Dermis microvascular lymphatic vessel endothelial cell (primary cell): ENCODE measurements at places on chromosomes 7 and 10.

DNA sequence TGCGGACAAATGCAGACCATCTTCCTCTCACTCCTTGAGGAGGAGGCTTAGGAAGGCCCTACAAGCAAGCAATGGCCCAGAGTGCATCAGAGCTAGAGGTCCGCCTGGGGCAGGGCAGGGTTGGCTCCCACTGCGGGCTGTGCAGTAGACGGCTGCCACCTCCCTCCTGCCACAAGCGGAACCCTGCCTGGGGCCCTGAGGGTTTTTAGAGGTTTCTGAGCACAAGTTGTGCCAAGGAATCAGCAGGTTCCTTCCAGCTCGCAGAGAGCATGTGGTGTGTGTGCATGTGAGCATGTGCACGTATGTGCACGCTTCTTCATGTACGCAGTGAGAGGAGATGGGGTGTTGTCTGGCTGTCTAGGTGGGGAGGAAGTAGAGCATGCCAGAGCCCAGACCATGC lies 25.9 kb upstream of the SMARCD3 start:
- DNase-seq: no peak

GRCh38 chr10:95363303-95363912 lies 72.6 kb upstream of the PDLIM1 start:
- DNase-seq: peak; percentile 74

DNA sequence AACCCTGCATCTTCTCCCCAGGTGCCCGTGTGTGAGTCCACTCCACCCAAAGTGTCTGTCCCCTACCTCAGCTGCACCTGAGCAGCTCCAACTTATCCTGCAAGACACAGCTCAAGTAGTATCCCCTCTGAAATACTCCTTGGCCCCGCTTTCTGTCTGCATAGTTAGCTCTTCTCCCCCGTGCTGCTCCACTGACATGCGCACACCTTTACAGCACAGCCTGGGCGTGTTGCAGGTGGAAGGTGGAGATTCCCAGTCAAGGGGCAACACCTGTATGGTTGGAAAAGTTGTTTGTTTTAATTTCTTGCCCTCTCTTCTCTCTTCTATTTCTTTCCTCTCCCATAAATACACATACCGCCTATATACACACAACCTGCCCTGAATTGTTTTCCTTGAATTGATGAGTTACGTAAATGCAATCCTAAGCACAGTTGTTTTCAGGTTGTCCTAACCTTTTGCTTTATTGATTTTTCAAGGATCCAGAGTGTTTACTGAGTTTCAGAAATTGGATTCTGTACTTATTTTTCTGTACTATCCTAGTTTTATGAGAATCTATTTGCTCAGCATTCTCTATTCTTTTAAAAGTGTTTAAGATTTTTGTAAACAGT lies 14.9 kb downstream of the MET start:
- no peak for DNase-seq

- DNase-seq: peak; percentile 20
These were observed 464 bp downstream of the DENND2A start for GRCh38 chr7:140640060-140640637.

GRCh38 chr10:129892548-129893052 lies 71.5 kb downstream of the EBF3 start:
- DNase-seq: no peak

- no peak for DNase-seq
These were observed 19.0 kb upstream of the TRIM56 start for GRCh38 chr7:101066141-101066832.

DNA sequence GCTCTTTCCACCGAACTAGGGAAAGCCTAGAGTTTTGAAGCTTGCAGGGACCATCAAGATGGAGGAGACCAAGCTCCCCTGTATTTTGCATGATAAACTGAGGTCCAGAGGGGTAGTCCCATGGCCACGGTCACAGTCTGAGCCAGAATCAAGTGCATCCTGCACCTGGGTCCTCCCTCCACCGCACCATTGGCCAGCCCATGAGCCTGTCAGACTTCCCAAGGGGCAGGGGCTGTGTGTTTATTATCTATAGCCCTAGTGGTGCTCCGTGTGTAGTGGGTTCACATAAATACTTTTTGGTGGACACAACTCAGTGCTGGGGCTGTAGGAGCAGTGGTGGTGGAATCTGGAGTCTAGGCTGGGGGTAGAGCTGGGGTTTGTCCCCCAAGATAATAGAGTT lies 3.6 kb downstream of the CALHM3 start:
- DNase-seq: no peak

DNA sequence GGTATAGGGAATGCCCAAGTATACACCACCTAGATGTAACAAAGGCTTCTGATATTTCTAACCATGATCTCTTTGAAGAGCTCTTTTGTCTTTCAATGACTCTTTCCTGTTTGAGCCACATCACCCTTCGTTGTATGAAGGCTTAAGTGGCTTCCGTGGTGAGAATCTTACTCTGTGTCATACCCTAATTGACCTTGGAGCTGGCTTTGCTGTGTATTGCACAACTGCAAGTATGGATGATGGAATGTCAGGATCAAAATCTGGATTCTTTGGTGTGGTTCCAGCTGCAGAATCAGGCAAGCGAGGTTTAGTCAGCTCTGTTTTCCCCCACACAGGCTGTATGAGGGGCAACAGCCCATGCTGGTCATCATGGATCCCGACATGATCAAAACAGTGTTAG lies 16.0 kb downstream of the CYP3A43 start:
- no peak for DNase-seq

GRCh38 chr7:96224685-96225084 lies 97.2 kb downstream of the SLC25A13 start:
- DNase-seq: peak; percentile 43

DNA sequence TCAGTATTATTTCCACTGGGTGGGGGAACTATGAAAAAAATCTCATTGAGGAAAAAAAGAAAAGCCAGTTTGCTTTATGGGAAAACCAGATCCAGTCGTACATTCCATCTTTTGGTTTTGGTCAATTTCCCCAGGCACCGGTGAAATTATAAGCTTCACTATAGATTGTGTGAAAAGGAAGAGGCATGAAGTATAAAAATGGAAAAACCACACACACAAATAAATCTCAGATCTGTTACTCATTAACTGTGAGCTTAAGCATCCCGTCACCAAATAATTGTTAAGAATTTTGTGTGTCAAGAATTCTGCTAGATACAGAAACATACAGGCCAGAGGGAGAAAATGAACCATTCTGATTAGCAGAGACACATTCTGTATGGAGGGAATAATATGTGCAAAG lies 405.5 kb upstream of the CELF2 start:
- DNase-seq: no peak

GRCh38 chr7:135678612-135679575 lies 16.6 kb downstream of the STMP1 start:
- peak; percentile 74 for DNase-seq

DNA sequence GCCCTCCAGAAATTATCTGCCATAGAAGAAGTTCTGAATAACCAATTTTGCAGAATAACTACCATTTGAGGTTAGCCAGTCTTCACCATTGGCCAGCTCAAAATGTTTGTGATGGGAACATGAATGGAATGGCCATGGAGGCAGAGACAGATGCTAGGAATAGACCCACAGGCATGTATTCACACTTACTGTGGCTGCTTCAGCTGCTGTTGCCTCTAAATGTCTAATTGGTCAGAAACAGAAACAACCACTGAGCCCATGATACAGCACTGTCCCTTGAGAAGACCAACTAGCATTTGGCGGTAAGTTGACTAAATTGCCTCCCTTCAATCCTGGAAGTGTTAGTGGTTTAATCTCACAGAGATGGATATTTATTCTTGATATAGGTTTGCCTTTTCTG lies 38.6 kb upstream of the TAS2R16 start:
- no peak for DNase-seq

DNA sequence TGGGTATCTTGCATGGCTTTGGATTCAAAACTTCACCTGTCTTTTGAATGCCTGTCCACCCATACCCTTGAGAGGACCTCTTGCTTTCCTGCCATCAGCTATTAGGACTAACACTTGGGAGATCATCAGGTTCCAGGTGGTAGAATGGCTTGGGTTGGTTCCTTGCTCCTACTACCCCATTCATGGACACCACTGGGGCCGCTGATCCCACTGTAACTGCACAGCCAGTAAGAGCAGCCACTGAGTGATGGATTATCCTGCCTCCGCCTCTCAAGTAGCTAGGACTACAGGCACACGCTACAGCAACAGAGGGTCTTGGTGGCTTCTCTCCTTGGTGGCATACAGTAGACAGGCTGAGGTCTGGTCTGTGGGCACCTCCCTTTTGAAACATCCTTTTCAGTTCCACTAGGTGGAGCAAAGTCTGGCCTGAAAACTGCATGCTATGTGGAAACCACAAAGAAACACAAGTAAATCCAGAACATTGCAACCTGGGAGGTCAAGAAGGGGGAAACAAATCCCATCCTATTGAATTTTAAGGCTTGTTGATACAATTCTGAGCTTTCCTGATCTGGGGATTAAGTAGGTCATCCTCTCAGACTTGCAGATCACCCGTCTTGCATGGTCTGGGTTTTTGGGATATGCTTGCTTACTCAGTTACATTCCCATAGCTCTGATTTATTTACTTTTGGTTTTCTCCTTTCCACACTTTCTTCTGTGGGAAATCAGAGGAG lies 9.4 kb downstream of the WBP1L start:
- DNase-seq: peak; percentile 81

GRCh38 chr7:94540428-94540827 lies 30.8 kb downstream of the CASD1 start:
- no peak for DNase-seq

DNA sequence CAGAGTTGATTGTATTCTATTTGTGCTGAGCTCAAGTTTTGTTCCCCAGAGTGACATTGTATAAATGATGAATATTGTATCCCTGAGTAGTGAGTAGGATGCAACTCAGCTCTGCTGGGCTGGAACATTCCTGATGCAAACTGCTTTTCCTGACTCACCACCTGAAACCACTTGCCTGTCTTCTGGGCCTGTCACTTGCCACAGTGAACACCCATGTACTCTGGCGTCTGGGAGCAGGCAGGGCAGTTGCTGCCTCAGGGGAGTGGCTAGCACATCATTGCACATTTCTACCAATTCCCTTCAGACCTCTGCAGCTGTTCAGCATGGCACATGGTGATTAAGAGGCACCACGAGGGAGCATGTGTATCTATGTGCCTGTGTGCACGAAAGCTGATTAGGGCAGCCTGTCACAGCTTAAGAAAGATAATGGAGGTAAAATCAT lies 157.3 kb downstream of the SND1 start:
- no peak for DNase-seq

DNA sequence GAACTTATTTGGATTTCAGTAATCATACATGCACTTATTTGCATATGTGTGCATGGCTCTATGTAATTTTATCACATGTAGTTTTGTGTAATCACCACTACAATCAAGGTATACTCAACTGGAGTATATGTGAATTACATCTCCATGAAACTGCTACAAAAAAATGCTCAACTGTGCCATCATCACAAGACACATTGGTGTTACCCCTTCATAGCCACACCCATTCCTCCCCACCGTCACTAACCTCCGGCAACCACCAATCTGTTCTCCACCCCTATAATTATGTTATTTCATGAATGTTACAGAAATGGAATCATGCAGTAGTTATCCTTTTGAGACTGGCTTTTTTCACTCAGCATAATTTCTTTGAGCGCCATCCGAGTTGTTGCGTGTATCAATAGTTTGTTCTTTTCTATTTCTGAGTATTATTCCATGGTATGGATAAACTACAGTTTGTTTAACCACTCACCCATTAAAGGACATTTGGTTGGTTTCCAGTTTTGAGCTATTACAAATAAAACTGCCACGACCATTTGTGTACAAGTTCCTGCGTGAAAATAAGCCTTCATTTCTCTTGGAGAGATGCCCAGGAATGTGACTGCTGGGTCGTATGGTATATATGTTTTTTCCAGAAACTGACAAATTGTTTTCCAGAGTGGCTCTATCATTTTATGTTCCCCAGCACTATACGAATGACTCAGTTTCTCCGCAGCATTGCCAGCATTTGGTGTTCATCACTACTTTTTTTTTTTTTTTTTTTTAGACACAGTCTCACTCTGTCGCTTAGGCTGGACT lies 11.3 kb upstream of the SMO start:
- DNase-seq: no peak

- no peak for DNase-seq
These were observed 1.8 kb upstream of the LDB3 start for GRCh38 chr10:86666538-86666937.

DNA sequence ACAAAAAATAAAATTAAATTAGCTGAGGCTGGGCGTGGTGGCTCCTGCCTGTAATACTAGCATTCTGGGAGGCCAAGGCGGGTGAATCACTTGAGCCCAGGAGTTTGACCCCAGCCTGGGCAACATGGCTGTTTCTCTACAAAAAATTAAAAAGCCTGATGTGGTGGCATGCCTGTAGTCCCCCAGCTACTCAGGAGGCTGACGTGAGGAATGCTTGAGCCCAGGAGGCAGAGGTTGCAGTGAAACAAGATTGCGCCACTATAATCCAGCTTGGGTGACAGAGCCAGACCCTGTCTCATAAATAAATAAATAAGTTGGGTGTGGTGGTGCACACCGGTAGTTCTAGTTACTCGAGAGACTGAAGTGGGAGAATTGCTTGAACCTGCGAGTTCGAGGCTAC lies 65.1 kb downstream of the GNA12 start:
- DNase-seq: no peak

DNA sequence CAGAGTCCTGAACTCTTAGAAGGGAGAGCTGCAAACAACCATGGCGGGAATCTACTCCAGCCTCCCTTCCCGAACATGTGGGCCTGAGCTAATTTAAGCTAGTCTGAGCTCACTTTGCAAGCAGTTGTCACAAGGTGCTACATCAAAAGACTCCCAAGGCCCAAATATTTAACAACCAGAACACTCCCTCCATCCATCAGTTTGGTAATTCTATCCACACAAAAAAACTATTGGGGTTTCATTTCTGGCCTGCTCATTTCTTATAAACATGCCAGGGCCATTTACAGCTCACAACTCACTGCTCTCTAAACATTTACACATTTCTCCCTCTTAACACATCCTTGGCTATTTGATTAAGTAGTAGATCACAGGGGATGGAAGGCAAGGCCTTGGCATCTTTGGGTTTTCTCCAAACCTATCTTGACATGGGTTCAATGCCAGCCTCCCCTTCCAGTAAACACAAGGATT lies 263.4 kb downstream of the KCNMA1 start:
- DNase-seq: no peak

DNA sequence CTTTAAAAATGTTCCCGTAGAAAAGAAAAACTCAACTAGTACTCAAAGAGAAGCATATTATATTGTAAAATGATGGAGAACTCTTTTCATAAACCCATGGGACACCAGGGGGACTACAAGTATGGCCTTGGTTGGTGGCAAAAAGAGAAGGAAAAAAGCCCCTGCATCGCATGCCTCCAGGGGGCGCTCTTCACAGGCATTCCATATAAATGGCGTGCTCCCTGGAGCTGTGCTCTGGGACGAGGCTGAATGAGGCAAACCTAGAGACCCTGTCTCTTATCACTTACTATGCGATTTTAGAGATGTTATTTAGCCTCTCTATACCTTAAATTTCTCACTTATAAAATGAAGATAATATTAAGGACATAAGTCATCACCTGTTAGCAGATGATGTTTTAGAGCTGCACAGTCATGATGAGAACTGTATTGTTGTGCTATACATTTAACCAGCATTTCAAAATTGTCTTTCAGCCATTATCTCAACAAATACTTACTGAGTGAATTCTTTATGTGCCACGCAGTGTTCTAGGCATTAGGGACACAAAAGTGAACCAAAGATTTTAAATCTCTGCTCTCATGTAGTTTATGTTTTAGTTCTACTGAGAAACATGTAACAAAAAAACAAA lies 105.8 kb downstream of the ARHGAP21 start:
- DNase-seq: peak; percentile 73
